Cardiac septum (tissue), 1 donor: ENCODE measurements at places on chromosomes 12 and 14. TPM values are rescaled to one million over a fixed set of nuclear protein-coding genes. Genes with fewer than 3 reads are reported as not detected.

INHBE gene
- total RNA-seq, result 0.73 TPM

GRCh38 chr14:71749613-71750238, 182.5 kb upstream of the RGS6 start:
- DNase-seq, result no peak

DNA sequence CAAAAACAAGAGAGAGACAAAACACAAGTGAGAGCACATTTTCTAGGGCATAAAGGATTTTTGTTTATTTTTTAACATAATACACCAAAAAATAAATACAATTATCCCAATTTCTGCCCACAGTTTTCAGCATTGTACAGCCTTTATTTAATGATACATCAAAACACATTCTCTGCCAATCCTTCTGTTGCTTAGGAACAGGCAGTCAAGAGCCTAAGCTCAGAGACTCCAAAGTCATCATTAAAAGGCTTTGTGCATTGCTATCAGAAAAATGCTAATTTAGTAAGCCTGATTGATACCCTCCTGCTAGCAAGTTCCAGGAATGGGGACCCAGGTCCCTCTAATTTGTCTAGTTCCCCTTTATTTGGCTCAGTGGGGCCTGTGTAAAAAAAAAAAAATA, 536.5 kb downstream of the RPS29 start:
- no peak for DNase-seq

- no peak for DNase-seq
These were observed 43.6 kb downstream of the IRF2BPL start for GRCh38 chr14:76984787-76985375.

GRCh38 chr12:58412461-58413060, 471.2 kb downstream of the ATP23 start:
- DNase-seq, result no peak

DNA sequence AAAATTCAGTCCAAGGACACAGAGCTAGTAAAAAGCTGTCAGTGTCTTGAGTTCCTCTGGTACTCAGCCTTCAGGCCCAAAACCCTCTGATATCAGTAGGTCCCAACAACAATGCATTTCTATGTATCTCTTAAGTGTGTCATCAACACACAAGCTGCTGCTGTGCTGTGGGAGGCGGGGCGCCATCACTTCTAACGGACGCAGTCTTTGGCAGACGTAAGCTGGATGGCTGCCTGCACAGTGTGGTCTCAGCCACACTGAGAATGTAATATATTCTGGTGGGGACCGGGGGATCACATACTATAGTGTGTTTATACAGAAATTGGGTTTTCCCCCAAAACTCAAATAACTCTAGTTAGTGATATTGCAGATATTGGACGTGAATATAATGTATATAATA, 123.9 kb downstream of the SUDS3 start:
- DNase-seq, result no peak

DNA sequence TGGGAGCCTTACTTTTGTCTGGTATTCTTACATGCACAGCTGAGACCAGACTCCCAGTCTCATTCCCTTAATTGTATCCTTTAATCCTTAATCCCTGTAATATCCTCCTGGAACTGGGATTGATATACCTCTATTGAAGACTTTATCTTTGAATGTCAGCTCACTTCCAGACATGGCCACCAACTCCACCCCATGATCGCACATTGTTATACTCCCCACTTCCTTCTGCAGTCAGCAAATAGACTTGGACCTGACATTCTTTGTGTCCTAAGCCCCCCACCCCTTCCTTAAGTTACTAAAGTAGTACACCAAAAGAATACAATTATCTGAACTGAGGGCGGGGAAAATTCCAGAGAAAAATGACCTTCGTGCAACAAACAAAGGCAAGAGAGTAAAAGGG, 8.6 kb upstream of the OSBPL8 start:
- no peak for DNase-seq

NIN gene
- 59.2 TPM for total RNA-seq
